ENCODE measurements at places on chromosomes 13 and 19. TPM values are rescaled to one million over a fixed set of nuclear protein-coding genes. Genes with fewer than 3 reads are reported as not detected.

MTUS2 gene
- polyA plus RNA-seq: 24.6 TPM

CASP14 gene
- not detected for polyA plus RNA-seq

ZNF222 gene
- 3.9 TPM for polyA plus RNA-seq

CACNG7 gene
- 0.68 TPM for polyA plus RNA-seq

SLITRK6 gene
- polyA plus RNA-seq: 4.7 TPM

GEMIN7 gene
- 19.7 TPM for polyA plus RNA-seq

DNA sequence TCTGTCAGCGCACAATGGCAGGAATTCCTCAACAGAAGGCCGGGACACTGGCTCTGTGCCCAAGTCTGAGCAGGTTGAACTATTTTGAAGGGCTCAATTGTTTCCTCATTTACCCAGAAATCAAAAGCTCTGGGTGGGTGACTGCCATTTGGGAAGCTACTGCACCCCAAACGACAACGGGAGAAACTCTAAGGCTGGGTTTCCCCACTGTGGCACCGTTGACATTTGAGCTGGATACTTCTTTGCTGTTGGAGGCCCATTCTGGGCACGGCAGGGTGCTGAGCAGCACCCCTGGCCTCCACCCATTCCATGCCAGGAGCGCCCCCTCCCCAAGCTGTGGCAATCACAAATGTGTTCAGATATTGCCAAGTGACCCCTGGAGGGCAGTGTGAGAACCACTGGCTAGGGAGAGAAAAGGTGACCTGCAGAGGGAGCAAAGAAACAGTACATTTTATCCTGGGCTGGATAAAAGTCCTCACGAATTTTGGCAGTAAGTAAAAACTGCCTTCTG lies 62.5 kb downstream of the RFX2 start:
- no peak for DNase-seq

DNA sequence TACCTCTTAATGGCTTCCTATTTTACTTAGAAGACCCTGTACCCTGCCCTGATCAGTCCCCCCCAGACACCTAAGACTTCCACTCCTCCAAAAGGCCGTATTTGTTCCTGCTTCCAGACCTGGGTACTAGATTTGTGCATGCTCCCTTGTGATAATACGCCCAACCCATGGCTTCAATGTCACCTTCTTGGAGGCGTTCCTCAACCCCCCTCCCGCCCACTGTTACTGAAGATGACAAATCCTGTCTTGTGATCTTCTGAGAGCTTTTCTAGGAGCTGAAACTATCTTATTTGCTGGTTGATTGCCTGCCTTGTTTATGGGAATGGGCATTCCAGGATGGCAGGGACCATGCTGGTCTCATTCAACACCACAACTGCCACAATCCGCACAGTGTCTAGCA lies 9.4 kb downstream of the SLC25A23 start:
- DNase-seq: no peak

DNA sequence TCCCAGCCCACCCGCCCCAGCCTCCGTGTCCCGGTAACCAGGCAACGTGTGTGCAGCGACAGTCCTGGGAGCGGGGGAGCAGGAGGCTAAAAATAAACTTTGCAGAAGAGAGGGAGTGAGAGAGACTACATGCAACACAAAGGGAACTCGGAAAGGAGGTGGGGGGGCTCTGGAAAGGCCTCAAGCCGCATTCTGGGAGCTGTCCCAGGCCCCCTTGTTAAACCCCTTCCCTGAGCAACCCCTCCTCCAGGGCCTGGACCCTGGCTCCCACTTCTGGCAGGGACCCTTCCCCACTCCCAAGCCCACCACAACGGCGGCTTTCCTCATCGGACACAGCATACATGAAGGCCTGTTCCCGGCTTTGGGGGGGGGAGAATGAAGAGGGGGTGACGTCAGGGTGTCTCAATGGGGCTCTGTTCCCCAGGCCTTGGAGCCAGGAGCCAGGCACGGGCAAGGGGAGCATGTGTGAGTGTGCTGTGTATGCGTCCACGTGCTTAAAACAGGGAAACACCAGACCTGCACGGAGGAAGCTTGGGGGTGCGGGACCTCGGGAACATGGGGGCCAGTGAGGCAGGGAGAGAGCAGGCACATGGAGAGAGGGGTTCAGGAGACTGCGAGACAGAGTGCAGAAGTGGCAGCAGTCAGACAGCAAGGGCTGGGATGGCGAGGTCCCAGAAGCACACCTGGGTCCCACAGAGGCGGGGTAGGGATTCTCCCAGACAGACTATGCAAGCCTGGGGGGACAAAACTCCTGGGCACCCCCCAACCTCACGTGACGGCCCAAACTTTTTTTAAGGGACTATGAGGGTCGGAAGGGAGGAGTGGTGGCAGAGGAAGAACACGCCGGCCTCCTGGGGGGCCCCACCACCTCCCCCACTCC lies 2.3 kb downstream of the ERF start:
- DNase-seq: peak; percentile 86

GRCh38 chr13:28568286-28568685 lies 73.4 kb upstream of the FLT1 start:
- DNase-seq: peak; percentile 60

- DNase-seq: no peak
Observed at GRCh38 chr13:52725302-52725701, 14.3 kb downstream of the CNMD start.

All from muscle of back (tissue), 13 donors.